ENCODE measurements at places on chromosomes 3 and 15. TPM values are rescaled to one million over a fixed set of nuclear protein-coding genes. Genes with fewer than 3 reads are reported as not detected.

Gene CCR4
- not detected for total RNA-seq

Gene KIF15
- 6.4 TPM for total RNA-seq

Gene KIAA1143
- total RNA-seq: 21.1 TPM

Gene BOC
- total RNA-seq: 8.1 TPM

Gene LRRC34
- 7.1 TPM for total RNA-seq

Gene LRRC15
- total RNA-seq: not detected

Gene FOXL2NB
- 0.25 TPM for total RNA-seq

Gene GPR87
- not detected for total RNA-seq

Gene APH1B
- total RNA-seq: 16.0 TPM

Gene CCR8
- total RNA-seq: not detected

Gene HAUS2
- total RNA-seq: 31.7 TPM

Gene PLA2G4D
- not detected for total RNA-seq

Gene ROPN1
- not detected for total RNA-seq

Gene FILIP1L
- 2.2 TPM for total RNA-seq

Gene BUB1B
- total RNA-seq: 3.0 TPM

Gene MRPL46
- 14.5 TPM for total RNA-seq

Gene HESX1
- 0.25 TPM for total RNA-seq

Gene ZSCAN2
- 25.1 TPM for total RNA-seq

Gene CLRN1
- total RNA-seq: not detected

Gene FEM1B
- total RNA-seq: 143 TPM

Gene RBPMS2
- not detected for total RNA-seq

Gene ALDH1A3
- total RNA-seq: 3.9 TPM

Gene APOD
- total RNA-seq: 7.4 TPM

Gene GP9
- 0.25 TPM for total RNA-seq

Gene TLR9
- not detected for total RNA-seq

Gene SOX2
- 72.0 TPM for total RNA-seq

Gene FBXO40
- total RNA-seq: under 0.01 TPM

Gene DNAJC17
- 14.0 TPM for total RNA-seq

Gene CPEB1
- 2.5 TPM for total RNA-seq

Gene ACTL6A
- total RNA-seq: 17.0 TPM

Gene FOXB1
- not detected for total RNA-seq

Gene NME9
- 3.9 TPM for total RNA-seq

Gene SMCO1
- not detected for total RNA-seq

Gene ADAMTSL3
- 16.2 TPM for total RNA-seq

Gene ATP2B2
- 76.2 TPM for total RNA-seq

Gene SYNPR
- total RNA-seq: 44.5 TPM

Gene SLC22A13
- under 0.01 TPM for total RNA-seq

Gene APPL1
- 94.4 TPM for total RNA-seq

Gene CCRL2
- total RNA-seq: 0.25 TPM

Gene LSG1
- total RNA-seq: 26.1 TPM

Gene PLA2G4E
- not detected for total RNA-seq

Gene CFAP161
- total RNA-seq: 2.2 TPM
